Stimulated activated naive CD8-positive, alpha-beta T cell treated with anti-CD3 and anti-CD28 coated beads, Interleukin-15, amount 100 ng/mL, for 72 hours (primary cell): ENCODE measurements at places on chromosomes 5 and 9.

GRCh38 chr9:21684831-21685362 is 117.5 kb upstream of the MTAP start:
- DNase-seq, result peak; percentile 54

GRCh38 chr9:94584555-94584954 is 9.1 kb downstream of the FBP2 start:
- DNase-seq, result peak; percentile 27

DNA sequence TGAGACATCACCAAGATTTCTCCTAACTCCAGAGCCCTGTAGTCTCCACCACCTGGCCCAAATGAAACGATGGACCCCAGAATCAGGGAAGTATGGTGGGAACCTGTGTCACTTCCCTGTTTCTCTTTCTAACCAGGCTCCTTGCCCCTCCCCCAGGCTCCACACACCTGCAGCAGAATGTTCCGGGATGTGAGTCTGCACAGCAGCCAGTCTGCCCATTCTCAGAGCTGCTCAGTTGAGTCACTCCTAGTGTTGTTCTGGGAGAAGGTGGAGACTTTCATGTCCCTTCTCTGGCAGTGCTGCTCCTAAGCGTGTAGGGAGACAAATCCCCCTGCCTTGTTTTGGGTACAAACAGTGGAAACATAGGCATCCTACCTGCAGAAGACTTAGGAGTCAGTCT is 76.0 kb upstream of the XPA start:
- DNase-seq, result no peak

DNA sequence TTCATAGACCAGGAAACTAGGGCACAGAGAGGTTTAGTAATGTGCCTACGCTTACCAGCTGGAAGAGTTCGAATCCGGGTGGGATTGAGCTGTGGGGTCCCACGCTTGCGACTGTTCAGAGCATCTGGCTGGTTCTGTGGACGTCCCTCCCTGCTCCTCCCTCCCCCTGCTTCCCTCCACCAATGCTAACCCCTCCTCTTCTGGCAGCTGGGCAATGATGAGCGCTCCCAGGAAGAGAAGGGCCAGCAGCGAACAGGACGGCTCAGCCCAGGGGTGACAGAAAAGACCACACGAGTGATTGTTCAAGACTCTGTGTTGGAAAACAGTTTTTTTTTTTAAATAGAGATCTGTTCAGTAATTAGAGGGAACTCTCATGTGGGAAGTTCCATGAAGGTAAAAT is 6.9 kb downstream of the FAM163B start:
- DNase-seq, result no peak

- no peak for DNase-seq
Measured at GRCh38 chr9:92962303-92962649, 15.0 kb downstream of the FGD3 start.
